Endothelial cell (in vitro differentiated cells): ENCODE measurements at places on chromosomes 1 and 21. TPM values are rescaled to one million over a fixed set of nuclear protein-coding genes. Genes with fewer than 3 reads are reported as not detected.
A peak's percentile ranks its signal among the peaks of the same experiment; 100 is the strongest.

- peaks cover 10% of the 10 kb centered on the region for H3K27me3 ChIP-seq
- no peak overlapping the region for H3K27ac ChIP-seq
- peaks cover 23% of the 10 kb centered on the region for H3K36me3 ChIP-seq
- H3K4me3 ChIP-seq: peak overlapping the region; percentile 4
- DNase-seq: no peak
These were observed 54.2 kb downstream of the DNTTIP2 start for GRCh38 chr1:93824834-93825233.

GRCh38 chr1:180909005-180909414 lies 3.7 kb upstream of the KIAA1614 start:
- H3K27ac ChIP-seq: no peak overlapping the region
- H3K36me3 ChIP-seq: peaks cover 6% of the 10 kb centered on the region
- H3K27me3 ChIP-seq: peaks cover 10% of the 10 kb centered on the region
- no peak overlapping the region for H3K4me3 ChIP-seq
- H3K4me1 ChIP-seq: peaks cover 17% of the 10 kb centered on the region
- no peak for DNase-seq

GRCh38 chr1:111332190-111332589 lies 41.5 kb downstream of the CHIA start:
- no peaks in the 10 kb centered on the region for H3K4me1 ChIP-seq
- no peak overlapping the region for H3K27ac ChIP-seq
- no peaks in the 10 kb centered on the region for H3K27me3 ChIP-seq
- H3K4me3 ChIP-seq: no peak overlapping the region

FAM72A gene
- 21.7 TPM for total RNA-seq

GRCh38 chr1:51101976-51102375 lies at the start of gene C1orf185:
Gene C1orf185, plus strand, starts transcription at chr1:51102228. Its CDS starts 6 bp downstream, at chr1:51102234.
- H3K27me3 ChIP-seq: no peaks in the 10 kb centered on the region
- H3K36me3 ChIP-seq: no peaks in the 10 kb centered on the region
- H3K4me3 ChIP-seq: no peak within 1 kb of the TSS
- no peaks in the 10 kb centered on the region for H3K4me1 ChIP-seq
- no peak within 1 kb of the TSS for H3K27ac ChIP-seq

IL10 gene
- not detected for total RNA-seq

- H3K36me3 ChIP-seq: peaks cover 4% of the 10 kb centered on the region
- H3K4me1 ChIP-seq: peaks cover 10% of the 10 kb centered on the region
- H3K27me3 ChIP-seq: peaks cover 2% of the 10 kb centered on the region
These were observed 88.7 kb downstream of the CD247 start for GRCh38 chr1:167429612-167430011.

- no peak for DNase-seq
- no peak overlapping the region for H3K4me3 ChIP-seq
- peaks cover 7% of the 10 kb centered on the region for H3K4me1 ChIP-seq
- H3K27ac ChIP-seq: no peak overlapping the region
- peaks cover 2% of the 10 kb centered on the region for H3K27me3 ChIP-seq
These were observed 209.9 kb downstream of the GRIK3 start for GRCh38 chr1:36824390-36824861.

DNA sequence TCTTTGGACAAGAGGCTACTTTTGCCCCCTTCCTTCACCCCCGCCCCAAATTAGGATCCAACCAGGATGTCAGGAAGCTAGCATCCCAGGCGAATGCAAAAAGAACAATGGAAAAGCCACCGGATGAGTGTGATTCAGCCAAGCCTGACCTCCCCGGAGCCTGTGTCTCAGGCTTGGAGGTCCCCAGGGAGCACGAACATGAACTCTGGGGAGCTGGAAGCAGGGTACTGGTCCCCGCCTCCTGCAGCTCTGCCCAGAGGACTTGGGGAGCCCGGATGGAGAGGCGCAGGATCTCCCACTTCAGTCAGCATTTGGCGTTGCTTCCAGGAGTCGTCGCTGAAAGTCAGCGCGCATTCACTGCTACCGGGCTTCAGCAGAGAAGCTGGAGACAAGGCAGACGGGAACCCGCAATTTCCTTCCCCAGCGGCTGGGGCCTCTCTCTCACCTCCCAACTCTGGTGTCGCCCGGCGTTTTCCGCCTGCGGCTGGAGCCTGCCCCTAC lies 1.8 kb upstream of the TBX15 start:
- peak overlapping the region; percentile 99 for H3K27ac ChIP-seq
- peaks cover 63% of the 10 kb centered on the region for H3K4me1 ChIP-seq
- peaks cover 23% of the 10 kb centered on the region for H3K36me3 ChIP-seq
- H3K4me3 ChIP-seq: peak overlapping the region; percentile 99

GRCh38 chr1:244239261-244239770 lies 188.2 kb downstream of the ZBTB18 start:
- no peak overlapping the region for H3K27ac ChIP-seq
- peaks cover 3% of the 10 kb centered on the region for H3K36me3 ChIP-seq
- DNase-seq: no peak
- peaks cover 13% of the 10 kb centered on the region for H3K4me1 ChIP-seq
- no peak overlapping the region for H3K4me3 ChIP-seq

- H3K27ac ChIP-seq: no peak overlapping the region
- no peaks in the 10 kb centered on the region for H3K27me3 ChIP-seq
- H3K4me3 ChIP-seq: no peak overlapping the region
- H3K4me1 ChIP-seq: peaks cover 10% of the 10 kb centered on the region
- peaks cover 7% of the 10 kb centered on the region for H3K36me3 ChIP-seq
These were observed 36.1 kb downstream of the PHC2 start for GRCh38 chr1:33394770-33395169.

LAPTM5 gene
- total RNA-seq: 80.5 TPM

DNA sequence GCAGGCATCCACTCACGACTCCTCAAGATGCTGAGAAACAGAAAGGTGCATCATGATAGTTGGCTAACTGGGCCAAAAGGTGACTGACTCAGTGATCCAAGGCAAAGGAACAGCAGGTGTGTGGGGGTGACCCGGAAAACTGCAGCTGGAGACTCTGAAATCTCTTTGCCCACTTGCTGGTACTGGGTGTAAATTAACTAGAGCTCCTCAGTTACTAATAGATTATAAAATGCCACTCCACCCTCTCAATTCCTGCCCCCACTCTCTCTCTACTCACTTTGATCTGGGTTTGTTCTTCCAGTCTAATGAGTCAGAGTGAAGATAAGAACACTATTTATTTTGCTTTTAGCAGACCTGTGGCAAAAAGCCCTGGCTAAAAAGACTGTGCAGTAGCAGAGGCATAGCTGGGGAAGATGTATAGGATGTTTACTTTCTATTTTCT lies 7.2 kb upstream of the PIGC start:
- no peak for DNase-seq
- H3K4me3 ChIP-seq: no peak overlapping the region
- H3K4me1 ChIP-seq: peaks cover 49% of the 10 kb centered on the region
- no peaks in the 10 kb centered on the region for H3K36me3 ChIP-seq

DNA sequence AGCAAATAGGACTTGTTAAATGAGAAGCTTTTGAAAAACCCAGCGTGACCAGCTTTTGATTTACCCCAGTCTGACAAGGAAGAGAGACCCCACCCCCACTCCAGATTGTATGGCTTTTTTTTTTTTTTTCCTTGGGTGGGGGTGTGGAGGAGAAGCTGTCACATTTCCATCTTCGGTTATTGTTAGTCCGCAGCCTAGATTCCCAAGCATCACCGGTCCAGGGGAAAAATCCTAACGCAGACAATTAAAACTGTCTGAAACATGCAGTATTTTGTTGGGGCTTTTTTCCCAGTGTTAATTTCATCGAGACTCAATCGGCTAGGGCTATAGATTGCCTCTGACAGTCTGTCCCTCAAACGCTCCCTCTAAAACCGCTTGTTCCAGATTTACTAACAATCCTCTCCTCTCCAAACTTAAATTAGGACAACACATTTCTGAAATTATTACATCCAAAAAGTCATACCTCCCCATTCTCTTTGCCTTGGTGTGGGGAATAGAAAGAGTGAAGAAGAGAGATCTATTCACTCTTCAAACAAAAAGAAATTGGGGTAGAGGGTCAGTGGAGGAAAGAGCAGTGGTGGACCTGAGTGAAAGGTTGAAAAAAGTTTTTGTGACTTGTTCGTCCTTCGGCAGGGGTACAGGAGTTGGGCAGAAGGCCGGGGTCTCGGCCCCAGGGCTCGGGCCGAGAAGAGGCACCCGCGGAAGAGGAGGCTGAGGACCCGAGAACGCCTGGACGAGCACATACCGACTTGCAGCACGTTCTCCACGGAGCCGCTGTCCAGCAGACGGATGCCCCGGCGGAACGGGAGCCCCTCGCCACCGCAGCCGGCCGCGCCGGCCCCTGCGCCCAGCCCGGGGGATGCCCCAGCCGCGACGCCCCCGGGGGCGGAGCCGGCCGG lies 1.1 kb downstream of the ZSWIM5 start:
- peak overlapping the region; percentile 1 for H3K27ac ChIP-seq
- peaks cover 4% of the 10 kb centered on the region for H3K27me3 ChIP-seq
- DNase-seq: peak; percentile 65
- peaks cover 4% of the 10 kb centered on the region for H3K36me3 ChIP-seq

TEDDM1 gene
- not detected for total RNA-seq

- no peak overlapping the region for H3K4me3 ChIP-seq
- H3K4me1 ChIP-seq: peaks cover 17% of the 10 kb centered on the region
- H3K27me3 ChIP-seq: peaks cover 2% of the 10 kb centered on the region
- H3K27ac ChIP-seq: no peak overlapping the region
- peaks cover 7% of the 10 kb centered on the region for H3K36me3 ChIP-seq
These were observed 910 bp downstream of the LCE3A start for GRCh38 chr1:152621993-152622392.

GRCh38 chr1:39407896-39408640 lies 83.4 kb upstream of the BMP8A start:
- H3K27me3 ChIP-seq: peaks cover 20% of the 10 kb centered on the region
- H3K4me1 ChIP-seq: peaks cover 61% of the 10 kb centered on the region
- H3K36me3 ChIP-seq: peaks cover 20% of the 10 kb centered on the region
- peak overlapping the region; percentile 89 for H3K4me3 ChIP-seq

PCP4 gene
- total RNA-seq: not detected

DNA sequence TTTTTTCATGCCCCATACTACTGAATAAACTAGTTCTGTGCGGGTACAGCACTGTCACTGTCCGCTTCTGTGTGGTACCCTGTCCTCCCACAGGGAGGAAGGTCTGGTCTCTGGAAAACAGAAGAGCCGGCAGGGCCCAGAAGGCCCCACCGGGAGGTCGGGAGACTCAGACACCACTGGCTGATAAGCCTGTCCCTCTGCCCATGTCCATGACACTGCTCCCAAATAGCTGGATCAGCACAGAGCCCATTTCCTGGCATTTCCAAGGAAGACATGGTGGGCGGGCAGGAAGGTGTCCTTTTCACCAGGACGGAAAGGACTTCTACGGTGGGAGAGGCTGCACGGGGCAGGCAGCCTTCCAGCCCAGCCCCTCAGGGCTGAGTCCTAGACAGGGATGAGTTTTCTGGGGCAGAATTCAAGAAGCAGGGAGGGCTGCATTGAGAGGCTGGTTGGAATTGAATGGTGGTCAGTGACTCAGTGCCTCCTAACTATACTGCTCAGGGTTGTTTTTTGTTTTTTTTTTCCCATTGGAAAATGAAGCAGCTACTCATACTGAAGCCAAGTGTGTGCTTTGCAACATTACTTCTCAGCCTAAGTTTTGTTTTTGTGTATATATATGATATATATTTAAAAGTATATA lies 7.1 kb downstream of the PSRC1 start:
- peaks cover 25% of the 10 kb centered on the region for H3K4me1 ChIP-seq
- H3K27ac ChIP-seq: peak overlapping the region; percentile 77
- peaks cover 5% of the 10 kb centered on the region for H3K27me3 ChIP-seq

DNA sequence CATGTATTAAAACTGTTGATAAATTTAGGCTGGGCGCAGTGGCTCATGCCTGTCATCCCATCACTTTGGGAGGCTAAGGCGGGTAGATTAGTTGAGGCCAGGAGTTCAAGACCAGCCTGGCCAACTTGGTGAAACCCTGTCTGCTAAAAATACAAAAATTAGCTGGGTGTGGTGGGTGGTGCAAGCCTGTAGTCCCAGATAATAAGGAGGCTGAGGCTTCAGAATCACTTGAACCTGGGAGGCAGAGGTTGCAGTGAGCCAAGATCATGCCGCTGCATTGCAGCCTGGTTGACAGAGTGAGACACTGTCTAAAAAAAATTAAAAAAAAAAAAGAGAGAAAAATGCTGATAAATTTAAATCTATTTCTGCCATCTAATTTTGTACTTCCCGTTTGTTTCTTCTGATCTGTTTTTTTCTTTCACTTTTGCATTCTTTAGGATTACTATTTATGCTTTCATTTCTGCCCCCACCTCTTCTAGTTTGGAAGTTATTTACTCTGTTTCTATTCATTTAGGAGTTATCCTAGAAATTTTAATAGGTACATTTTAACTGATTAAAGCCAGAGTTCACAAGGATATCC lies 3.2 kb upstream of the DENND1B start:
- DNase-seq: no peak
- peaks cover 4% of the 10 kb centered on the region for H3K36me3 ChIP-seq
- H3K27ac ChIP-seq: no peak overlapping the region
- peaks cover 5% of the 10 kb centered on the region for H3K4me1 ChIP-seq
- no peaks in the 10 kb centered on the region for H3K27me3 ChIP-seq
- no peak overlapping the region for H3K4me3 ChIP-seq

- H3K4me1 ChIP-seq: peaks cover 5% of the 10 kb centered on the region
These were observed 94.4 kb downstream of the DDX20 start for GRCh38 chr1:111850109-111850508.

- H3K27me3 ChIP-seq: peaks cover 7% of the 10 kb centered on the region
- no peak for DNase-seq
- H3K36me3 ChIP-seq: no peaks in the 10 kb centered on the region
These were observed 101.5 kb upstream of the CSF3R start for GRCh38 chr1:36583980-36584782.

KDM5B gene
- total RNA-seq: 195 TPM

- peaks cover 10% of the 10 kb centered on the region for H3K4me1 ChIP-seq
- peaks cover 7% of the 10 kb centered on the region for H3K27me3 ChIP-seq
- H3K36me3 ChIP-seq: peaks cover 24% of the 10 kb centered on the region
- H3K27ac ChIP-seq: no peak overlapping the region
These were observed 41.6 kb downstream of the FAAP20 start for GRCh38 chr1:2152954-2153353.

DNA sequence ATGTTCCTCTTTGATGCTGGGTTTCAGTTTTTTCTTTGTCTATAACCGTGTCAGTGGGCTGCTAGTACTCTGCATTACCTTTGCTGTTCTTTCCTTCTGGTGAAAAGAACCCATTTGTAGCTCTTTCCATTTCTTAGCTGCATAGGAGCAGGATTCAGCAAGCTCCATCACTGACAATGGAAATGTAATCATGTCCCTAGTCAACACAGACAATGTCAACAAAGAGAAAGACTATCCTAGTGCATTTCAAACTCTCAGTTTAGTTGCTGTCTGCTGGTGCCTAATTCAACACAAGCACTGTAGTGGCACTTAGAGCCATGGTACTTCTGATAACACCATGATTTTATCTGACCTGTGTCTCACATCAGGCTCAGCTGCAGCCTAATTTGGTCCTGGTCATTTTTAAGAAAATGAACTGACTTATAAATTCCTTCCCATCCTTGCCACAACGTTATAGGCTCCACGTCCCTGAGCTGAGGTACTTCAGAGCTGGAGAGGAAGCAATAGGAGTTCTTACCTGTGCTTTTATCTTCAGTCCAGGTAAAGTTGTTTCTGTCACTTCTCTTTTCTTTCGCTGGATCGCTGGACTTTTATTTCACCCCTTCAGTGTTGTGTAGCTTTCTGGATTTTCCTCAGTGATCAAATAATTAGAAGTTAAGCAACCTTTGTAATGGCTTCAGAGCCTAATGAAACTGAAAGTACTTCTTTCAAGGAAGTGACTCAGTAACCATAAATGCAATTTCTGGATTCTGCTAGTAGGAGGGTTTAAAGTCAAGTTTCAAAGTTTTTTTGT lies at the start of gene GBP3:
GBP3 (minus strand) TSS at position 700 of the 793 bp plus-strand sequence. CDS start 2,145 bp downstream, outside the sequence.
- no peaks in the 10 kb centered on the region for H3K36me3 ChIP-seq
- DNase-seq: no peak
- H3K27ac ChIP-seq: no peak within 1 kb of the TSS
- H3K4me3 ChIP-seq: no peak within 1 kb of the TSS
- H3K4me1 ChIP-seq: peaks cover 14% of the 10 kb centered on the region

AMPD1 gene
- total RNA-seq: not detected

- H3K27ac ChIP-seq: no peak overlapping the region
- H3K27me3 ChIP-seq: peaks cover 5% of the 10 kb centered on the region
- no peak for DNase-seq
- H3K4me3 ChIP-seq: peak overlapping the region; percentile 86
These were observed 1.6 kb downstream of the CYB5R1 start for GRCh38 chr1:202965422-202965821.
